Renal pelvis (tissue), 12 donors: ENCODE measurements at places on chromosomes 12 and 14. TPM values are rescaled to one million over a fixed set of nuclear protein-coding genes. Genes with fewer than 3 reads are reported as not detected.

DNA sequence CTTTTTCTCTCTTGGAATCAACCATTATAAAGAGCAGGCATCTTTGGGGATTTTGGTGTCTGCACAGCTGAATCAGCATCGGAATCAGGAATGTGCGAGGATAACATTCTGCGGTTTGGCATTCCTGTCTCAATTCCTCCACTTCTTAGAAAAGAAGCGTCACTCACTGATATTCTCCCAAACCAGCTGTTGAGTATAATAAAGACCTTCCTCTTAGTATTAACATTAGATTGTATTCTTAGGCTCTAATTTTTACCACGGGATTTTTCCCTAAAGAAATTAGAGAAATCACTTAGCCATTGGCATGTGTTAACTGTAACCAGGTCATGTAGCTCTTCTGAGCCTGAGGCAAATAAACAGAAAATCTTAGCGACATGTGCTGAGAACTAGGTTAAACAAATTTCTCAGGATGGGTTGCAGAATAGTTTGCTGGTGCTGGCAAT lies 128.7 kb downstream of the TMX1 start:
- DNase-seq: no peak

DNA sequence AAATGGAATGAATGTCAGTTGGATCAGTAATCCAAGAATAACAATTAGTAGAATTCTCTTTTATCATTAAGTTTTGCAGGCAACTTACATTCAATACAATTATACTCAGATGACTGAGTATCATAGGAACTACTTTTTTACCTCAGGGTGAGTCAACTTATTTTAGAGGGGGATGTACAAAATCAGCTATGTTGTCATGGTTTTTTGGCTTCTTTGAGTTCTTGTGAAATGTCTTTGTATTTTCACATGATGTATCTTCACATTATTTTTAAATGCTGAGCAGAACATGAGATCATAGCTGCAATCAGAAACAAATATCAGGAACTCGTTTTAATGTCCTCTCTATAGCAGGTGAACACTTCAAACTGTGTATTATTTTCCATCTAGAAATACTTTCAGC lies 65.3 kb upstream of the PTPRR start:
- no peak for DNase-seq

GRCh38 chr14:39558525-39558924 lies 126.3 kb upstream of the FBXO33 start:
- no peak for DNase-seq

- DNase-seq: no peak
These were observed 79.6 kb upstream of the MANSC4 start for GRCh38 chr12:27859648-27860047.

DNA sequence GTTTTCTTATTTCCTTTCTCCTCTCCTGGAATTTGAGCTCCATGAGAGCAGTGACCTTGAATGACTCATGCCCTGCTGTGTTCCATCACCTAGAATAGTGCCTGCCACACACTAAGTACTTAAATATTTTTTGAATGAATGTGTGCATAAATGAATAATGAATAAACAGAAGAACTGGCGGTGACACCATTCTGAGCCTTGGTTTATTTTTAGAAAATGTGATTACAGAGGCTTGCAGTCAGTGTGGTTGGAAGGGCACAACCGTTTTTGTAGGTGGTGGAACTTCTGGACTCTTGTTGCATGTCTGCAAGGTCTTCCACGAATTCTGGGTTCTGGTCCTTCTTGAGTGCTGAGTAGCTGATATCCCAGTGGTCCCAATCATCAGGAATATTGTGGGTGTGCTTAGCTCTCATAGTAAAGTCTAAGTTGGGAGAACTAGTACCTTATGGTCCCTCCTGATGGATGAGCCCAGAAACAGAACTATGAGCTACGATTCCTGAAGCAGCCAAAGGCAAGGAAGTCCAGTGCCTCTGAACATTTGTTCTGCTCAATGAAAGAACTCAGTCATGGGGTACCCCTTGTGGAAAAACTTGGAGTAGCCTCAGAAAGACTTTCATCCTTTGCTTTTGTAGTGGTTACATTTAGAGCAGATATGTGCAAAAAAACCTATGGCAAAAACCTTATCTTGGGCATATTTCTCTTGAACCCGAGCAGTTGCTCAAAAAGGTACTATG lies 28.8 kb upstream of the BHLHE41 start:
- DNase-seq: no peak

GRCh38 chr12:71872972-71873371 lies 33.4 kb downstream of the TBC1D15 start:
- no peak for DNase-seq

DNA sequence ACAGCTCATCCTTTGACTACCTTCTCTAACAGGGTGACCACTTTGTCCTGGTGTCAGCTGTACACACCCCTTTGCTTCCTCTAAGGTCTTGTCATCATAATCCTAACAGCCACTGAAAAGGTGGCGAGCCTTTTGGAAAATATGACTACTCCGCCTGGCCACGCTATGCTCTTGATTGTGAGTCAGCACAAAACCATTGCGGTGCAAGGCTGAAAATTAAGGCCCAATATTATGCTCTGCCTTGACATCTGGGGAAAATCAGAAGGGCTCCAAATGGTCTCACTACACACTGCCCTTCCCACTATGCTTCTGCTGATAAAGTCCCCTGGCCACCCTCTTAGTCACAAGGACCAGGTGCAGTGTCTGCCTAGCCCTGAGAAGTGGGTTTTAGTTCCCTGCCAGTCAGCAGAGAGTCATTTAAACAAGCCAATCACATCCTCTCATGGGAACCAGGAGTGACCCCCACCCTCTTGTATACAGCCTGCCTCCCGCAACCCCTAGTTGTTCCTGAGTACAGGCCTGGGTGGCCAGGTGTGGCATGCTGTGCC lies 34.3 kb downstream of the FGD6 start:
- no peak for DNase-seq

The DAO gene
- polyA plus RNA-seq: 0.60 TPM

The SAMD15 gene
- 8.3 TPM for polyA plus RNA-seq

The KRT83 gene
- not detected for polyA plus RNA-seq

- no peak for DNase-seq
These were observed 4.2 kb downstream of the DAZAP2 start for GRCh38 chr12:51242876-51243275.

The CRADD gene
- polyA plus RNA-seq: 12.4 TPM

The KCNC2 gene
- 0.56 TPM for polyA plus RNA-seq

- DNase-seq: peak; percentile 98
These were observed at the start of gene DLGAP5 for GRCh38 chr14:55191203-55192053. DLGAP5 (minus strand) TSS chr14:55191585; CDS start chr14:55189179, 2,406 bp downstream.

GRCh38 chr14:71136386-71137060 lies 229.3 kb downstream of the PCNX1 start:
- DNase-seq: no peak

GRCh38 chr12:115257791-115258190 lies 573.8 kb upstream of the TBX3 start:
- no peak for DNase-seq

The KLHL33 gene
- polyA plus RNA-seq: 0.88 TPM

GRCh38 chr12:93766796-93767523 lies 89.8 kb downstream of the CRADD start:
- no peak for DNase-seq

GRCh38 chr14:28678887-28679286 lies 87.7 kb upstream of the FOXG1 start:
- DNase-seq: no peak

DNA sequence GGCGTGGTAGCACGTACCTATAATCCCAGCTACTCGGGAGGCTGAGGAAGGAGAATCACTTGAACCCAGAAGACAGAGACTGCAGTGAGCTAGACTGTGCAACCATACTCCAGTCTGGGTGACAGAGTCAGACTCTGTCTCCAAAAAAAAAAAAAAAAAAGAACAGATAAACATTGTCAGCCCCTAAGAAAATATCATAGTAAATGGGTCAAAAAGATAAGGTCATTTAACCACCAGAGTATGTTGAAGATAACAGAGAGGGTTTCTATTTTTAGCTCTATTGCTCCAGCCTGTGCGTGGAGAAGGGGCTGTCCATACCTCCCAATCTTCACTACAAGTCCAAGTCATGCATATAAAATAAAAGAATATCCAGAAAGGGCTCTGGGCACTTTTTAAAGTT lies 15.4 kb downstream of the LGMN start:
- no peak for DNase-seq

DNA sequence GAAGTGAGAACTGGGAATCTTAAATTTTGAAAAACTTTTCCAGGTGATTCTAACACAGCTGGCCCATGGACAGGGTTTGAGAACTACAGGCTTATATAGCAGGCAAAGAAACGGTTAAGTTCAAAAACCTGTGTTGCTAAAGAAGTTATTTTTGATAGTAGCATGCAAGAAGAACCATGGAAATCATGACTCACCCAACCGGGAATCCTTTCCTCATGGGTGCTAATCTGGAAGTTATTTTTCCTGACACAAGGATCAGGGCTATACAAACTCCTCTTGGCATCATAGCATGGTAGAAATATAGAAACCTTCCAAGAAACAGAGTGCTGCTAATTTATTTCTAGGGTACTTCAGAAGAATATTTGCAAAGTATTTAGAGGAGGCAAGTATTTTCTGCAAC lies 588.7 kb downstream of the CCER1 start:
- DNase-seq: no peak

DNA sequence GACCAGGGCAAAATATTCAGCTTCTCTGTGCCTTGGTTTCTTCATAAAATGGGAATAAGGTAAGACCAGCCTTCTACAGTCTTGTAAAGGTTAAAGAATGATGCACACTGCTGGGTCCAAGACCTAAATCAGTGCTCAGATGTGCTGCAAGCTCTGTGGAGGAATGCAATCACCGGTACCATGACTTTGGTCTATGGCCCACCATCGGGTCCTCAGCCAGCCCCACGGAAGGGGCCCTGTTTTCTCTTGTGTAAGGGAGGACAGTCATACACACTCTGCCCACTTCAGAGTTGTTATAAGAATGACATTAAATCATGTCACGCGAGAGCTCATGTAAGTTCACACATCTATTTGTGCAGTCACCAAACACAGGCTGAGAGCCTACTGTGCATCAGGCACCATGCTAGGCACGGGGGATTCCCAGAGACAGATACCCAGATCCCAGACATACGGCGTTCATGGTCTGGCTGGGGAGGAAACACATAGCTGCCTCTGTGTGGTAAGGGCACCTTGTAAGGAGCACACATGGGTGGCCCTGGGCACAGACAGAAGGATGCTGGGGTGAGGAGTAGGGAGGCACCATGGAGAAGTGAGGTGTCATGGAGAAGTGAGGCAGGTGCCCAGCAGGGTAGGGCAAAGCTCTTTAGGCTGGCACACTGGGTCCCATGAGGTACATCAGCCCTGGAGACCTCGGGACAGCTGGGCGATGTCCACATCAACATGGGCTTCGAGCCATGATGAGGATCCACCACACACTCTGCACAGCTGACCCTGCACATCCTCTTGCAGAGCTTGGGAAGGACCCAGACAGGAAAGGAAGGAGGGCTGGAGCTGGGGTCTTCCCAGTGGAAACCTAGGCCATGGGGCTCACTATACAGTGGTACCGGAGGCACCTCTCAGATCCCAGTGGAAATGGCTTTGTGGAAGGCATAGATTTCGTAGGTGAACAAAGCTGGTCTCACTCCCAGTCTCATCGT lies 190.4 kb upstream of the DIO3 start:
- no peak for DNase-seq

- no peak for DNase-seq
These were observed 15.9 kb downstream of the P2RX2 start for GRCh38 chr12:132634411-132634990.

The PMEL gene
- polyA plus RNA-seq: 3.3 TPM

- no peak for DNase-seq
These were observed 173.8 kb downstream of the C12orf75 start for GRCh38 chr12:105504286-105504685.

- DNase-seq: no peak
These were observed 7.2 kb upstream of the SELPLG start for GRCh38 chr12:108640802-108641445.

- DNase-seq: no peak
These were observed 46.9 kb upstream of the MDM1 start for GRCh38 chr12:68378872-68379606.

DNA sequence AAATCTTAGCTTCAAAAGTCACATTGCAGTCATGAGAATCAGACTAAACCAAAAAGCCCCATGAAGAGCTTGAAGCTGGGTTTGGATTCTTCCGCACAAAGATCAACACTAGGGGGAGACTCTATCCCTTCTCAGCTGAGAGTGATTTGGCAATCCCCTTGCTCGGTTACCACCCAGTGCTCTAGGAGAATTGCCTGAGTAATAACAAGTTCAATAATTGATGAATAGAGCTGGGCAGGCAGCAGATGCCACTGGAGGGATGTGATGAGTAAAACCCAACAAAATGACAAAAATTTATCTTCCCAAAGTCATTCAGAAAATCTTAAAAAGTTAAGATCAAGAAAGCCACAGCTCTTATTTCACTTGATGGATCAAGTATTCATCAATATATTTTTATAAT lies 185.6 kb upstream of the ARID2 start:
- DNase-seq: peak; percentile 65

- DNase-seq: no peak
These were observed 9.3 kb downstream of the RILPL2 start for GRCh38 chr12:123427036-123427769.

GRCh38 chr12:57235017-57235727 lies 5.7 kb downstream of the SHMT2 start:
- DNase-seq: no peak

The TAS2R8 gene
- not detected for polyA plus RNA-seq

GRCh38 chr14:97699026-97699425 lies 901.8 kb downstream of the VRK1 start:
- no peak for DNase-seq

GRCh38 chr14:55122440-55122986 lies 6.5 kb upstream of the LGALS3 start:
- no peak for DNase-seq

GRCh38 chr14:52219488-52220084 lies 47.9 kb upstream of the PTGDR start:
- DNase-seq: no peak

DNA sequence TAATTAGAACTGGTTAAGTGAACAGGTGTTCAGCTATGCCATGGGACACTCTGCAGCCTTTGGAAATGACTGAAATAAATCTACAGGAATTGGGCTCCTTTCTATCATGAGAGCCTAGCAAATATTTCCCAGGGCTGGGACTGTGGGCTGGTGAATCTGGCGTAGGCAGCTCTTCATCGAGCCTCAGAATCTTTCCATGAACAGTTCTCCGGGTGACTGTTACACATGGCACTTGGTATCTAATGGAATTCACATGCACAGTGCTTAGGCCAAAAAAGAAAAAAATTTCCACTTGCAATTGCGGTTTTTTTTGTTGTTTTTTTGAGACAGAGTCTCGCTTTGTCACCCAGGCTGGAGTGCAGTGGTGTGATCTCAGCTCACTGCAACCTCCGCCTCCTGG lies 32.1 kb downstream of the PRKAB1 start:
- no peak for DNase-seq
